Bone marrow (tissue), 2 donors: ENCODE measurements at places on chromosomes 2 and 18.

GRCh38 chr2:145023334-145023934 lies 503.5 kb upstream of the ZEB2 start:
- no peak for DNase-seq

- DNase-seq, result no peak
Measured at GRCh38 chr2:165634855-165635254, 159.2 kb downstream of the GALNT3 start.

GRCh38 chr2:1745171-1746023 lies 1.1 kb upstream of the PXDN start:
- DNase-seq, result no peak

DNA sequence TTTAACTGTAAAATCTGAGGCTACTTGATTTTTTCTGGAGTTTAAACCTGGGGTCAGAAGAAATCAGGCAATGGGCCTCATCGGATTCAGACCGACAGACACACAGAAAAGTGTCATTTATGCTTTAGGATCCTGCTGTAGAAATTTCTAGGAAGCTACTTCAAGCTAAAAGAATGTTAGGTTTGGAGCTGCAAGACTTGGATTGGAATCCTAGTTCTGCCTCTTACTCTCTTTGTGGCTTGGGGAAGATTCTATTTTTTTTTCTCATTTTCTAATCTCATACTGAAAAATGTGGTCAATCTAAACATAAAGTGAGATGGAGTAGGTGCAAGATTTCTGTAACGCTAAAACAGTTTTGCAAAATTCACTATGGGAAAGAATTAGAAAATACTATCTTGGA lies 48.8 kb upstream of the KCNE4 start:
- no peak for DNase-seq

DNA sequence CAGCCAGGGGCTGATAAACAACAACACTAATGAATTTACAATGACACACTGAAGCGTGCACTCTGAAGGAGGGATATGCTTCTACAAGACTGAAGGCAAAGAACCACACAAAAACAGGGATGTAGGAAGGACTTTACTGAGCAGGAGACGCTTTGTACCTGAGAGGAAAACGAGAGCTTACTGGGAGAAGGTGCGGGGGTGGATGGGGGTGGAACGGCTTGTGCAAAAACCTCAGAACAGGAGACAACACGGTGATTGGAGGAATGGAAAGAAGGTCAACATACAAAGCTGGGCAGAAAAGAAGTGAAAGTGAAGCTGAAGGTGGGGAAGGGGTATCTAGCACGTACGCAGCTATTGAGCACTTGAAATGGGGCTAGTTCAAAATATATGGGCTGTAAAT lies 93.1 kb downstream of the SLC8A1 start:
- DNase-seq, result no peak

DNA sequence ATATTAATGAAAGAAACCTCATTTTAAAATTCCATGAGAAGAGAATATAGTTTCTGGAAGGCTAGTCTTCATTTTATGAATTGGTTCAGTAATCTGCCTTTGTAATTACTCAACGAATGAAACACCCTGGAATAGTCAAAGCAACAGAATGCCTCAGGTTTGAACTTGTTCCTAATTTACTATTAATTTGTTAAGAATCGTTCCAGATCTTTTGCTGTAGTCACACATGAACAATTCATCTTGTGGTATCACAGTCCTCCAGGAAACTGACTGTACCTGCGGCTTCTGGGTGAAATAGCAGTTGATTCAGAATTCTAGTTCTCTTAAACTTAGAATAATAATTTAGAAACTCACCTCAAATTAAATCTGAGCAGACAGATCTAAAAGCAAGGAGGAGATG lies 282.7 kb upstream of the MAP2 start:
- DNase-seq, result no peak

DNA sequence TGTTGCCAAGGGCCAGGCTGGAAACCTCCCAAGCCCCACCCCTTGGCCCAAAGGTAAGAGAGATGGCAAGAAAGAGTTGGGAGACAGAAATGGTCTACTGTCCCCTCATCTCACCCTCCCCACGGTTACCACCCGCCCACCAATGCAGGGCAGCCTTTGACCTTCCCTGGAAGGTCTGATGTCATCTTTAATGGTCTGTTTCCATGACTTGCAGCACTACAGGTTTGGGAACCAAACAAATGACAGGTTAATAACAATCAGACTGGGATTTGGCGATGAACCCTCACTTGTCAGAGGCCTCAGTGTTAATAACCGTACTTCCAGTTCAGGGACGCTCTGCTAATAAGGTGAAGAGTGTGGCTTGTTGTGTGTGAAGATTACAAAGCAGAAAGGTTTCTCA lies 70.4 kb downstream of the MRO start:
- DNase-seq, result no peak

- DNase-seq, result no peak
Measured at GRCh38 chr2:174058026-174058425, 92.9 kb upstream of the SP3 start.

GRCh38 chr2:241495172-241496002 lies 13.0 kb downstream of the STK25 start:
- no peak for DNase-seq

- DNase-seq, result no peak
Measured at GRCh38 chr2:178924817-178925216, 117.6 kb upstream of the TTN start.

DNA sequence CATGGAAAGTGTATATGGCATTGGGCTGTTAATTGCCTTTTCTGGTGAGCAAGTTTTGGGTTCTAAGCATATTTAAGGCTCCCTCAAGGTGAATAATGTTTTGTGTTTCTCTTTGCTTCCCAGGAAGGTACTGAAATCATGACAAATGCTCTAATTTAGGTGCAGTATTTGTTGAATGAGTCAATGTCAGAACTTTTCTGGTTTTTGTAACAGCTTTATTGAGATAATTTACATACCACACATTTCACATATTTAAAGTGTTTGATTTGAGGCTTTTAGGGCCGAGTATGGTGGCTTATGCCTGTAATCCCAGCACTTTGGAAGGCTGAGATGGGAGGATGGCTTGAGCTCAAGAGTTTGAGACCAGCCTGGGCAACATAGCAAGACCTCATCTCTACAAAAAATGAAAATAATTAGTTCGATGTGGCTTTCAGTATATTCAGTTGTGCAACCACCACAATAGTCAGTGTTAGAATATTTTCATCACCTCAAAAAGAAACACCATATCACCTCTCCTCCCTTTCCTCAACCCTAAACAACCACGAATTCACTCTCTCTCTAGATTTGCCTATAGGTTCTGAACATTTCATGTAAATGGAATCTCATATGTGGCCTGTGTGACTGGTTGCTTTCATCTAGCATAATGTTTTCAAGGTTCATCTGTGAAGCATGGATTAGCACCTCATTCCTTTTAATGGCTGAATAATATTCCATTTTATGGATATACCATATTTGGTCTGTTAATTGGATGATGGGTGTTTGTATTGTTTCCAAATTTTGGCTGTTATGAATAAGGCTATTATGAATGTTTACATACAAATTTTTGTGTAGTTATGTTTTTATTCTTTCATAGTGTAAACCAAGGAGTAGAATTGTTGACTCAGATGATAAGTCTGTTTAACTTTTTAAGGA lies 54.9 kb downstream of the MGAT5 start:
- no peak for DNase-seq

- DNase-seq, result no peak
Measured at GRCh38 chr2:117065912-117066311, 748.6 kb upstream of the DDX18 start.

DNA sequence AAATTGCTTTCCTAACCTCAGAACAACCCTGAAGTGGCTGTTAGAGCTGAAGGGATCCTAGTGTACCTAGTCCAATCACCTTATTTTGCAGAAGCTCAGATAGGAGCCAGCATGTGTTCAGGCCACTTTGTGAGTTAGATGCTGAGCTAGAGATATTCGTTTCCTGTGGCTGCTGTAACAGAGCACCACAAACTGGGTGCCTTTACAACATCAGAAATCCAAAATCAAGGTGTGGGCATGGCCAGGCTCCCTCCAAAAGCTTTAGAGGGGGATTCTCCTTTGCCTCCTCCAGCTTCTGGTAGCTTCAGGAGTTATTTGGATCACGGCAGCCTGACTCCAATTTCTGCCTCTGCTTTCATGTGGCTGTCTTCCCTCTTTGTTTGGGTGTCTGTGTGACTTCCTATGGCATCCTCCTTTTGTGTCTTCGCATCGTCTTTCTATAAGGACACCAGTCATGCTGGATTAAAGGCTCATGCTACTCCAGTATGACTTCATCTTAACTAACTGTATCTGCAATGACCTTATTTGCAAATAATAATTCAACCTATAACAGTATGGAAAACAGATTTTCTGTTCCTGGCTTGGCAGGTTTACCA lies 86.3 kb upstream of the TGFA start:
- no peak for DNase-seq

- no peak for DNase-seq
Measured at GRCh38 chr2:239679755-239680154, 278.9 kb upstream of the HDAC4 start.

DNA sequence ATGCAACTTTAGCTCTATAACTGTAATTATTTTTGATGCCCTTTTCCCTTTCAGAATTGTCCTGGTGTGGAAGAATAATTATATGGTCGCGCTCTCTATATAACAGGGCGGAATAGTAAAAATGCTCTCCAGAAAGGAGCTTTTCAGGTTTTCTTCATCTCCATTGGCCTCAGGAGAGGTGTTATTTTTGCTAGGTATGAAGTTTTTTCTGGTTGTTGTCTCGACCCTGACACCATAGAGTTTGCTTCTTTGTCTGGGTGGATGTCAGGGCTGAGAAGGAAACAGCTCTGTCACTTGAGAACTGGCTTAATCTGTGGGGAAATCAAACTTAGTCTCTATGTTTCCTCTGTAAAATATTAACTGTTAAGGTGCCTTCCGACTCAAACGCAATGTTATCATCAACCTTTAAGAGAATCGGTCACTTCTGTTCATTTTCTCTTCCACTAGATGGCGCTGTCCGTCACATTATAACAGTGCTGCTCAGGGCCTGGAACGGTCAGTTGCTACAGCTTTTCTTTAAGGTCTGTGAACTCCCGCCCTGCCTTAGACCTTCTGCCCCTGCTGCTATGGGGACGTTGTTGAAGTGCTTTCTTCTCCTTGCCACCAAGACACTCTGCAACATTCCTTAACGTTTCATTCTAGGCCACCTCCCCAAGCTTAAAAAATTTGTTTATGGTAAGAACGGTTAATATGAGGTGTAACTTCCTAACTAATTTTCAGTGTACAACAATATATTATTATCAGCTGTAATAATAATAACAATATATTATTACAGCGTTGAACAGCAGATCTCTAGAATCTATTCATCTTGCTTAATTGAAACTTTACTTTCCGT lies 23.8 kb upstream of the SERPINB12 start:
- peak; percentile 17 for DNase-seq

DNA sequence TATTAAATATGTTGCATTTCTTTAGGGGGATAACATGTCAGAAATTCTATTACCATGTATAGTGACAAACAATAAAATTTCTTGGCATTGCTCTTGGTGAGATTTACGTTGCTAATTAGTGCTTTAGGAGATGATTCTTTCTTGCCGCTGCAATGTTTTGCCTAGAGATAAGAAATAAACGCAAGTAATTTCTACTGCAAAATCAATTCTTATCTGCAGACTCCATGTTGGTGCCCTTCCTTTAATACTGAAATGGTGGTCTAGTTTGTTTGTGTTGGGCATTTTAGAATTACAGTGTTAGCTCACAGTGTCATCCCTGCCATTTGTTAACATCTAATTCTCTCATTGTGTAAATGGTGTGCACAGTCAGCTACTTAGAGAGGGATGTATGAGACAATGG lies 34.6 kb downstream of the ASXL3 start:
- DNase-seq, result no peak

- DNase-seq, result no peak
Measured at GRCh38 chr2:108988796-108989713, at the start of gene EDAR. Gene EDAR, minus strand, starts transcription at chr2:108989220. Its CDS starts 58,206 bp downstream, at chr2:108931014.

DNA sequence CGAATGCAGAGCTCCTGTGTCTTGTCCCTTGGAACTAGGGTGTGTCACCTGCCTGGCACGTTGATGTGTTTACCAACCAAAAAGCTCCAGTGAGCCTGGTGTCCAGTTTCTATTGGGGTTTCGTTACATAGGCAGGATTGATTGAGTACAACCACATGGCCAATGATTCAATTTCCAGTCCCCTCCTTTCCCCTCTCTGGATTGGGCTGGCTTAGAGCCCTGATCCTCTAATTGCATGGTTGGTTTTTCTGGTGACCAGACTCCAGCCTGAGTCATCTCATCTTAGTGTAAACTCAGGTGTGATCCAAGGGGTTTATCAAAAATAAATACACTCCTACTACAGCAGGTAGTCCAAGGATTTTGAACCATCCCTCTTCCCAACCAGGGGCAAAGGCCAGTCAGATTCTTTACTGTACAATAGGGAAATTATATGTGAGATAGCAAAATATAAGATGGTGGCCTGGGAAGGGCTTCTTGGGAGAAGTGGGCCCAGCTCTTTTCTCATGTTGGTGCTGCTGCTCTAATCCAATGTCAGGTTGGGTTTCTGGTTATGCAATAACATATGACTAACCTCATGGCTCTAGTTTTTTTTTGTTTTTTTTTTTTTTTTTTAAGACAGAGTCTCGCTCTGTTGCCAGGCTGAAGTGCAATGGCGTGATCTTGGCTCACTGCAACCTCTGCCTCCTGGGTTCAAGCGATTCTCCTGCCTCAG lies 64.7 kb upstream of the MGAT5 start:
- no peak for DNase-seq

DNA sequence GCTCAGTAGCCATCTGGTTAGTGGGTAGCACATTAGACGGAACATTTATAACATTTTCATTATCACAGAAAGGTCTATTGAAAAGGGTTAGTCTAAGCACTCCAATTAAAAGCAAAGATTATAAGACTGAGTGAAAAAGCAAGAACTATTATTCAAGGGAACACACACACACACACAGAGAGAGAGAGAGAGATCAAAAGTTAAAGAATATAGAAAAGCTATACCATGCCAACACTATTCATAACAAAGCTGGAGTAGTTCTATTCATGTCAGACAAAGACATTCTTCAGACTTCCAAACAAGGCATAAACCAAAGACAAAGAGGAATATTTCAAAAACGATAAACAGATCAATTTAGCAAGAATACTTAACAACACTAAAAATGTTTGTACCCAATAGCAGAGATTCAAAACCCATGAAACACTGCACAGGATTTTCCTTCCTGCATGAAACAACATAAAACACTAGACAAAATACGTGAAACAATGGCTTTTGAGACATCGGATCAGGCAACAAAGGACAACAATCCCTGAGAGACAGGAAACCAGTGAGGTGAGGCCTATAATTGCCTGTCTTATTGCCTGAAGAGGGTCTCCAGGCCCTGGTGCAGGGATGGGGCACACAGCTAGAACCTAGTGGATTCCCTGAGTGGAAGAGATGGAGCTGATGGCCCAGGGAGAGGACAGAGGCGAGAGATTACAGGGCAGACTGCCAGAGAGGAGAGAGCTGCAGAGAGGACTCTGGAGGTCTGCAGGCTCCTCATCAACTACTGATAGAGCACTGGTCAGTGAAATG lies 83.6 kb upstream of the NPAS2 start:
- DNase-seq, result no peak

- no peak for DNase-seq
Measured at GRCh38 chr2:22769497-22769896, 615.5 kb upstream of the KLHL29 start.

GRCh38 chr2:148167241-148167766 lies 146.4 kb downstream of the MBD5 start:
- no peak for DNase-seq

- peak; percentile 59 for DNase-seq
Measured at GRCh38 chr2:218168635-218169462, 2.1 kb upstream of the CXCR1 start.

- DNase-seq, result no peak
Measured at GRCh38 chr2:134401081-134401497, 147.2 kb downstream of the MGAT5 start.

GRCh38 chr2:32464431-32464830 lies 107.6 kb downstream of the BIRC6 start:
- DNase-seq, result no peak

- DNase-seq, result no peak
Measured at GRCh38 chr2:232332940-232333259, 45.7 kb upstream of the ALPP start.
